ENCODE measurements at places on chromosomes 16 and 17.

DNA sequence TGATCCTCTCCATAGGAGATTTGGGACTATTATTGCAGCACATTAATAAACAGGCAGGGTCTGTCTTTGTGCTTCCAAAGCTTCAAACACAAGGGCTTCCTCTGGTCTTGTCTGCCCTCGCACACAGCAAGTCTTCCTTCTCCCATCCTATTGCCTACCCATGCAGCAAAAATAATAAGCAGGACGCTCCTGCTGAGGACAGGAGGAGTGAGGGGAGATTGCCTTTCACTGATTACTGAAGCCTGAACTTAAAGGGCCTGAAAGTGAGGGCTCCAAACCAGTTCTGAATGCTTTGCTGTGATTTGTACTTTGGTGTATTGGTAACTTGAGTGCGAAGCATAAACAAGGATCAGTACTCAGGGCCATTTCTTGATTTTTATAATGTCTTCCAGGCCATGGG is 197.6 kb upstream of the XYLT1 start:
- no peak for DNase-seq

DNA sequence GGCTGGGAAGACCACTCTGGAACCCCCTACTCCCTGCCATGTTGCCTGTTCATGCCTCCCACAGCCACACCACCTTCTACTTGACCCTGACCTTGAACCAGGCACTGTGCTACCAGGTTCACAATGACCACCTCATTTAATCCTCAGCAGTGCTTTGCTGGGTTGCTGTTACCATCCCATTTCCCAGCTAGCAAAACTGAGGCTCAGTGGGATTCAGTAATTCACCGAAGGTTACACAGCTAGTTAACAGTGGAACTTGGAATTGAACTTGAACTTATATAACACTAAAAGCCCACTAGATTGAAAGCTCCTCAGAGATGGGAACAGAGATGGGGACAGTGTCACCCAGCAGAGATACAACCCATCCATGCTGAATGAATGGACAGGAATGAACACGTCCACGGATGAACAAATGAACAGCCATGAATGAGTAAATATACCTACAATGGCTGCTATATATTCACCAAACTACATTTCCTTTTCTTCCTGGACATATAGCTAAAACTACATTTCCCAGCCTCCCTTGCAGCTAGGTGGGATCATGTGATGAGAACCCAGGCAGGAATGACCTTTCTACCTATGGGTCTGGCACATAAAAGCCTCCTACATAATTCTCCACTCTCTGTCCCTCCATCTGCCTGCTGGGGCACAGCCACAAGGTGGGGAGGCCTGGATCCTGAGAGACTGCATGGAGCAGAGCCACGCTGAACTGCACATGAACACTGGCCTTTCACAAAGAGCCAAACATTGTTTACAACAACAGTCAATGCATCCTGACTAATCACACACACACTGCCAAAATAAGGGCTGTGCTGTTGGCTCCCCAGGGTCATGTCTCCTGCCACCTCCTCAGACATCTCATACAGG is 94.8 kb downstream of the RMI2 start:
- DNase-seq = no peak

DNA sequence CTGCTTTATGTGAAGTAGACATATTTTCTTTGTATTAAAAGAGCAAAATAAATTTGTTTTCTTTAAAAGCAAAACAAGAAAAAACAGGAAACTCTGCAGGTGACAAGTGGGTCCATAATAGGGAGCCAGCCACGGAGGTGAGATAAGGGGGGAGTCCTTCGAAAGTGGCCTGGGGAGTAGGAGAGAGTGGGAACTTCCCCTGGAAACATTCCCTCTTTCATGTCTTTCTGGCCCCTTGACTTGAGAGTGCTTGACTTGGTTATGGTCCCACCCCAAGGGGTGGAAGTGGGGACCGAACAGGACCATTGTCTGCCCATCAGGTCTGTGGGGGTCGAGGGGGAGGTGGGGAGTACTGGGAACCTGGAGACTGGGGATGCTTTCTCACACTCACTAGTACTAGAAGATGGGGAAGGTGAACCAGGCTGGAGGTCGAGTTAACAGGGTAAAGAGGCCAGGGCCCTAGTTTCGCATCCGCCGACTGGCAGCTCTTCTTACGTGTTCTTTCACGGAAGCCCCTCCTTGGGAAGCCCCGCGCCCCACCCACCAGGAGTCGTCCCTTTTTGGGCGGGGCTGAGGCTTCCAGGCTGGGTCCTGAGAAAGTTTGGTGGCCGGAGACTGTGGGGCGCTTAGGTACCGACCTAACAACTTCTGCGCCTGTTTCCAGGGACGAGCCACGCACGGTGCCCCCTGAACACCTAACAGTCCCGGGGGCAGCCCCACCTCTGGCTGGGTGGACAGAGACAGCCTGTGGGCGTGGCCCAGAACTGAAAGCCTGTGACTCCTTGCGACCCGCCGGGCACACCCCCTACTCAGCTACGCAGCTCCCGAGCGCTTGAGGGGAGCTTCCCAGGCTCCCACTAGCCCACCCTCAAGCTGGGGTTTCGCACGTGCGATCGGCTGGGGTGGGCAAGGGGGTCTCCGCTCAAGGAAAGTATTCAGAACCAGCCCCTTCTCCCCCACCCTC is 790 bp downstream of the TRADD start:
- peak; percentile 51 for DNase-seq

DNA sequence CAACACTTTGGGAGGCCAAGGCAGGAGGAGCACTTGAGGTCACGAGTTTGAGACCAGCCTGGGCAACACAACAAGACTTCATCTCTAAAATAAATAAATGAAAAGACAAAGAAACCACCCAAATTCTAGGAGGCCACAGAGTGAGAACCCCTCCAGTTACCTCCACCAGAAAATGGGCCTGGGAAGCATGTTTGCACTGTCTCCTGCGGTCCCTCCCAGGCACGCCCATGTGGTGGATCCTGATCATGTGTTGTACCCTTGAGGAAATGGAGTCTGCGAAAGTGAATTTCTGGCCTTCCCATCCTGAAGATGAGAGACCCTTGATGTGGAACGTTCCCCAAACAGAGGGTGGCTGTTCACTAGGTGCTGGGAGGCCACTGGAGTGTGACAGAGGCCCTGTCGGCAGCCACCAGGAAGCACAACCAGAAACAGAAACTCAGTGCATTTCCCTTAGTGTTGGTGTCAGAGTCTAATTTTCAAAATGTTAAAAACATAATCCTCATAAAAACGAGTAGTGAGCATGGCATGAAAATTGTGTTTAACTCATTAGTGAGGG is 19.2 kb upstream of the USP22 start:
- DNase-seq = no peak

- no peak for DNase-seq
These were observed 10.4 kb upstream of the WFDC1 start for GRCh38 chr16:84284154-84284722.

DNA sequence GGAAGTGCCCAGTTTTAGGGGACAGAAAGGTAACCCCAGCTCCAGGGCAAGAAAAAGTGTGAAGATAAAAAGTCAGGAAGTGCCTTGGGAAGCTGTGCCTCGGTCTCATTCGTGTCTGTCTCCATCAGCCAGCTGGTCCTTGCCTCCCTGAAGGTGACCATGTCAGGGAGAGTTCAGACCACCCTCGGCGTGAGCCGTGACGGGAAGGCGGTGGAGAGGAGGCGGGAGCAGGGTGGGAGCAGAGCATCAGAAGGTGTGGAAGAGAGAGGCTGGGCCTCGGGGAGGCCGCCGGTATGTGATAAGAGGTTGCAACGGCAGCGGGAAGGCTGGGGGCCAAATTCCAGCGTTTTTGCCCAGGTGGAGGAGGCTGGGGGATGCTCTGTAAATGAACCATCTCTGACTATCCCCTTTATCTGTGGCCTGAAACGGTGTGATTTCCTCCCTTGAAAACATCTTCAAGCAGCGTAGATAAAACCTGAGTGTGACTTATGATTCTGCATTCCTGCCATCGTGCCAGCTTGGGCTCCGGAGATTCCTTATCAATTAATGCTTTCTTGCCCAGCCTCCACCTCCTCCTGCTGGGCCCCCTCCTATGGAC is 251.8 kb downstream of the IRF8 start:
- DNase-seq = no peak

DNA sequence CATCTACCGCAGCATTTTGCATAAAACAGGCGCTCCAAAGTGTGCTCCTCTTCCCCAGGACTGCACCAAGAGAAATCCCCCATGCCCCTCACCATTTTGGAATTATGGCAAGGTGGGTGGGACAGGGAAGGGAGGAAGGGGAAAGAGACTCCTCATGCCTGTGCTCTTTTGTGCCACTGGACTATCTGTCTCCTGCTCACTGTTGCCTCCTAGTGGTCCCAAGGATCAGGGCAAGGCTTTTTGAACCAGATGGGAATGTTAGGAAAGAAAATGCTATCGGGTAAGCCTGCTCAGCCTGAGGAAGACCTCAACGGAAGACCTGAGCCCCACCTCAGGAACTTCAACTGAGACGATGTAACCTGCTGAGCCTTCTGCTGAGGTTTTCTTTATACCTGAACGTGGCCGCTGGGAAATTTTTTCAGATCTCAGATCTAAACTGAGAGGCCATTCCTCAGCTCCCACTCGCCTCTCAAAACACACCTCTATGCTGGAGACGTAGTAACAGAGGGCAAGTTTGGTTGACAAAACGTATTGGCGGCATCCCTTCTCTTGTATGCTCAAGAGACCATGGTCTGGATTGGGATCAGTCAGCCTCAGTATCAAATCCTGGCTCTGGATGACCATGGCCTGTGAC is 58.3 kb downstream of the SPACA3 start:
- DNase-seq = peak; percentile 40

- no peak for DNase-seq
These were observed 27.9 kb downstream of the CCDC57 start for GRCh38 chr17:82184761-82185160.

DNA sequence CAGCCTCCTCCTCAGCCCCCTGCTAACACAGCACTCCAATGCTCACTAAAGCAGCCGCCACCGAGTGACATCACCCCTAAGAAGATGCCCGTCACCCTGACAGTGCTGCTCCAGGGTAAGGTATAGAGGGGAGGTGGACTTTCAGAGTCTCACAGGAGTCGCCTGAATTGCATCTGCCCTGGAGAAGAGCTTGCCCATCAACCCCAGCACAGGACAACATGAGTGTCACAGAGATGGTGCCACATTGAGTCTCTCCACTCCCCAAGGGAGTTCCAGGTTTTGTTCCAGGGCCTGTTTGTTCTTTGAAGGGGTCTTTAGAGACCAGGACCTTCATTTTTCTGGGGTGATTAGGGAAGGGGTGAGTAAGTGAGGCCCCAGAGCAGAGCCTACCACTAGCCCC is 2.2 kb upstream of the P2RX5 start:
- DNase-seq = no peak

DNA sequence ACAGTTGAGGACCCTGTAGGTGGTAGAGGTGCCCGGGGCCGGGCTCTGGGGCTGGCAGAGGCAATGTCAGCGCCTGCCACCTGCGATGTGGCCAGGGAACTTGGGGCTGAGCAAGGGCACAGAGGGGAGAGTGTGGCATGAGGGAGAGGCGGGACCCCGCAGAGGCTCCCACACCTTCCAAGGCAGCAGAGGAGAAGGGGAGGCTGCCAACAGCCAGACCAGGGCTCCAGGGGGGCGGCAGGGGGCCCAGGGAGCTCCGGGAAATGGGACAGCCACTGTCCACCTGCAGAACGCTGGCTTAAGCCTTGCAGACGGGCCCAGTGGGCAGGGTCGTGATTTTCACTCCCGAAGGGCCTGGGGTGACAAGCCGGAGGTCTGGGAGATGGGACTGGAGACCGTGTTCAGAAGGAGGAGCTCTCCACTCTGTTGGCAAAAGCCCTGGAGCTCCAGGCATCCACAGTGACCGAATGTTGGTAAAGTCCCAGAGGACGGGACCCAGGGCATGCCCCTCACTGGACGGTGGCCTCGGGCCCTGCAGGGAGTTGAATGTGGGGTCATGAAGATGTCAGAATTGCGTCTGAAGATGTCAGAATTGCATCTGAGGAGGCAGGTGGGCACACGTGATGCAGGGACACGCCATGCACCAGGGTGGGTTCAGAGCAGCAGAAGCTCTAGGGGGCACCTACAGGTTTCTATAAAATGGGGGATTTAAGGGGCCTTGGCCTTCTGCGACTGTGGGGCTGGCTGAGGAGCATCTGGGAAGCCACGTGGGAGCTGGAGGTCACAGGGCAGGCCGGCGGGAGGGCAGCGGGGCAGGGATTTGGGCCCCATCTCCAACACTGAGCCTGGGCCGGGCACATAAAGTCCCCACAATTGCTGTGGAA is 18.6 kb downstream of the CD7 start:
- no peak for DNase-seq

DNA sequence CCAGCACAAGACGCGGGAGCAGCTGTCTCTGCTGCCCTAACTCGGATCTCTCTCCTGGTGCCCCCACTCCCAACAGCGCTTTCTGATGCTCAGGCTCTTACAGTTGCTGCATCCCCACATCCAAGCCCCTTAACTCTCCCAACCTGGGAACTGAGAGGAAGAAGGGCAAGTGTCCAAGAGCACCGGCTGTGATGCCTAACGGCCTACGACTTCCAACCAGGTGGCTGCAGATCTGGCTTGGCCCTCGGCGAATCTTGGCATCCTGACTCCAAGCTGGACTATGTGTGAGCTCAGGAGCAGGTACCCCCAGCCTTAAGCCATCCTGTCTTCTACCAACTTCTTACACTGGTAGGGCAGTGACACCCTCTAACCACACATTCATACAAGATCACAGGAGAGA is 38.3 kb upstream of the RCVRN start:
- DNase-seq = no peak

DNA sequence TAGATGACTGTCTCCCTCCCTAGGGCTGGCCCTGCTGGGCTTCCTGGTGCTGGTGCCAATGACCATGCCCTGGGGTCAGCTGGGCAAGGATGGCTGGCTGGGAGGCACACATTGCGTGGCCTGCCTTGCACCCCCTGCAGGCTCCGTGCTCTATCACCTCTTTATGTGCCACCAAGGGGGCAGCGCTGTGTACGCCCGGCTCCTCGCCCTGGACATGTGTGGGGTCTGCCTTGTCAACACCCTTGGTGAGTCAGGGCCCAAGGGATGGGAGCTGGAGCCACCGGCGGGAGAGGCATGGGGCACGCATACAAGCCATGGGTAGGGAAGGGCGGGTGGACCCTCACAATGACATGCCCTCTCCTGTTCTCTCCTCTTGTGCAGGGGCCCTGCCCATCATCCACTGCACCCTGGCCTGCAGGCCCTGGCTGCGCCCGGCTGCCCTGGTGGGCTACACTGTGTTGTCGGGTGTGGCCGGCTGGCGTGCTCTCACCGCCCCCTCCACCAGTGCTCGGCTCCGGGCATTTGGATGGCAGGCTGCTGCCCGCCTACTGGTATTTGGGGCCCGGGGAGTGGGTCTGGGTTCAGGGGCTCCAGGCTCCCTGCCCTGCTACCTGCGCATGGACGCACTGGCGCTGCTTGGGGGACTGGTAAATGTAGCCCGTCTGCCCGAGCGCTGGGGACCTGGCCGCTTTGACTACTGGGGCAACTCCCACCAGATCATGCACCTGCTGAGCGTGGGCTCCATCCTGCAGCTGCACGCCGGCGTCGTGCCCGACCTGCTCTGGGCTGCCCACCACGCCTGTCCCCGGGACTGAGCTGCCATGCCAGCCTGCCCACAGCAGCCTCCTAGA is 2.2 kb downstream of the PAQR4 start:
- DNase-seq = no peak

Measured in KBM-7 (cell line).